Suprapubic skin (tissue), 4 donors: ENCODE measurements at places on chromosomes 12 and 14.

DNA sequence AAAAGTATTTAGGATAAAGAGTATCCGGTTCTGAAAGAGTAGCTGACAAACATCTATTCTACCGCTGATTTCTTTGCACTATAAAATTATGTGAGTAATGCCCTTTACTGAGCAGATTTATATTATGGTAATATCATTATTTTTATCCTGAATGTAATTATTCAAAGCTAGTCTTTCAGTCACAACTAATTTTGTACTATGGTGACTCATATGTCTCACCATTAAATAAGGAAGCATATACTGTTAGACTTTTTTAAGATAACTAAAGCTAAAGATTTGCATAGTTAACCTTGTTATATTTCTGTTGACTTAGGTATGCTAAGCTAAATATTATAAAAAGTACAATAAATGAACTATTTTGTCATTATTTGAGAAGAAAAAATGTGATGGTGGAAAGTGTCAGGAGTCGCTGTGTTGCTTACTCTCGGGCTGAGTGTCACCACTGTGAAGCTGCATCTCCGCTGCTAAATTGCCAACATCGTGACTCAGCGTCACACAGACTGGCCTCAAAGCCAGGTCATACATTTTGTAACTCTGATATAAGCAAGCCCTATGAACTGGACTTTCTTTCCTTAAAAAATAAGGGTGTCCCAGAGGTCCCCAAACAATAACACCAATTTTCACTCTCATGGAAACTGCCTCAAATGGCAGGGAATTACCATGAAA lies 69.1 kb upstream of the SSTR1 start:
- DNase-seq = no peak

GRCh38 chr14:99645545-99646505 lies 896 bp downstream of the HHIPL1 start:
- no peak for DNase-seq

GRCh38 chr14:85074955-85075354 lies 455.0 kb upstream of the FLRT2 start:
- DNase-seq = no peak

DNA sequence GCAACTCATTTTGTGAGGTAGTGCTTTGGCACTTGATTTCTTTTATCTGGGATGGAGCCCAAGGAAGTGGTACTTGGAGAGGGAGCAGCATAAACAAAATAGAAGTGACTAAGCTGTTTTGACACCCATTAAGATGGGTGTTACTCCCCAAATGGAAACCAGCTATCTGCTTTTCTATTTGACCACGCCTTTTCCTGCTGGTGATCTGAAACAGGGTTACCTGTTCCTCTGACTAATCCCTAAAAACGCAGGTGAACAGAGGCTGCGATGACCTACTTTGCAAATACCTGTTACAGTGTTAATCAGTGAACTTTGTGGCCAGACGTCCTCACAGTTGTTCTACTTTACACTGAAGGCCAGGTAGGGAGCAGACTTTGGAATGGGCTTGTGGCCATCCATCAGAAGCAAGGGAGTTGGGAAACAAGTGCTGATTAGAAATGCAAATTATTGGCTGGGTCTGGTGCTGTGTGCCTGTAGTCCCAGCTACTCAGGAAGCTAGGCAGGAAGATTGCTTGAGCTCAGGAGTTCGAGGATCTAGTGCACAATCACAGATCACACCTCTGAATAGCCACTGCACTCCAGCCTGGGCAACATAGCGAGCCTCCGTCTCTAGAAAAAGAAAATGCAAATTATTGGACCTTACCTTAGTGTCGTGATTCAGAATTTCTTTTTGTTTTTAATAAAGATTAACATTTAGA lies 58.3 kb upstream of the HECTD1 start:
- no peak for DNase-seq

- no peak for DNase-seq
Measured at GRCh38 chr14:74290415-74290814, 12.3 kb downstream of the ABCD4 start.

- DNase-seq = no peak
Measured at GRCh38 chr12:43762596-43762995, 3.8 kb downstream of the IRAK4 start.

- DNase-seq = no peak
Measured at GRCh38 chr14:68402525-68403101, 390.3 kb downstream of the ZFP36L1 start.

GRCh38 chr12:106999446-106999845 lies 12.5 kb upstream of the MTERF2 start:
- no peak for DNase-seq

DNA sequence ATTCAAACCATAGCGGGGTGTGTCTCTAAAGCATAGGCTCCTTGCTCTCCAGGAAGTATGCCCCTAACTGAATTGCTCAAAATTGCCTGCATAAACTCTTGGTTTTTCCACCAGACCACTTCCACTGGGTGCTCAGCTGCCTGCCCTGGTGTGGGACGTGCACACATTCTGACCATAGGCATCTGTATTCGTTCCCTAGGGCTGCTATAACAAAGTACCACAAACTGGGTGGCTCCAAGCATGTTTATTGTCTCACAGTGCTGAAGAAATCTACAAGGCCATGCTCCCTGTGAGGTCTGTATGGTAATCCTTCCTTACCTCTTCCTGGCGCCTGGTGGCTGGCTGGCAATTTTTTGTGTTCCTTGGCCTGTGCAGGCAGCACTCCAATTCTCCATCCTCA lies 16.4 kb upstream of the GALNT6 start:
- DNase-seq = no peak

DNA sequence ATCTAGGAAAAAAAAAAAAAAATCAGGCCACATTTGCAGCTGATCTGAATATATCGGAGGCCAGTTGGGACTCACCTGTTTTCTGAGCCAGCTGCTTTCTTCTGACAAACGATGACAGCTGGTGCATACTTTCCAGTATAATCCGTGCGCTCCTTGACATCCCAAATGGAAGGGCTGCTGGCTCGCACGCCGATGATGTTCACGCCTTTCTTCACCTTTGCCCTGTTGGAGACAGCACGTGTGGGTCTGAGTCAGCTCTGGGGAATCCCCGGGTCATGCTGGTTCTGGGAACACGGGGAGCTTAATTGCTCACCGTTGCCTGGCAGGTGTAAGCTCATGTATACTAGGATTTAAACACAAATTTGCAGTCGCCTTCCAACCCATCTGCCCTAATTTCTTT lies 372.8 kb downstream of the TMEM132D start:
- DNase-seq = no peak

GRCh38 chr14:59265808-59266207 lies 77.3 kb downstream of the DAAM1 start:
- DNase-seq = no peak

GRCh38 chr12:109847142-109847735 lies 14.0 kb upstream of the TRPV4 start:
- DNase-seq = no peak

DNA sequence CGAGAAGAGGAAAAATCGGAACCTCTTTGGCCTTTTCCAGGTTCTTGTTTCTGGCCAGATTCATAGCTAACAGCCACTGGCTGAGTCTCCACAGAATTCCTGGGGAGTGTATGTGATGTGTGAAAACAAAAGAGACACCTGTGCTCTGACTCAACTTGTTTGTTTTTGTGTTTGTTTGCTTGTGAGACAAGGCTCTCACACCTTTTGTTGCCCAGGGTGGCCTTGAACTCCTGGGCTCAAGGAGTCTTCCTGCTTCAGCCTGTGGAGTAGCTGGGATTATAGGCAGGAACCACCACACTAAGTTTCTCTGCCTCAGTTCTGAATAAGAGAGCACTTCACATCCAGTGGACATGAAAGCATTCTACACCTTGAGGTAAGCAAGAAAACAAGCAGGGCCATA lies 22.7 kb downstream of the MFAP5 start:
- DNase-seq = no peak
